ENCODE measurements at places on chromosomes 6 and 20.

- DNase-seq = no peak
These were observed 24.4 kb downstream of the TBC1D20 start for GRCh38 chr20:437787-438486.

DNA sequence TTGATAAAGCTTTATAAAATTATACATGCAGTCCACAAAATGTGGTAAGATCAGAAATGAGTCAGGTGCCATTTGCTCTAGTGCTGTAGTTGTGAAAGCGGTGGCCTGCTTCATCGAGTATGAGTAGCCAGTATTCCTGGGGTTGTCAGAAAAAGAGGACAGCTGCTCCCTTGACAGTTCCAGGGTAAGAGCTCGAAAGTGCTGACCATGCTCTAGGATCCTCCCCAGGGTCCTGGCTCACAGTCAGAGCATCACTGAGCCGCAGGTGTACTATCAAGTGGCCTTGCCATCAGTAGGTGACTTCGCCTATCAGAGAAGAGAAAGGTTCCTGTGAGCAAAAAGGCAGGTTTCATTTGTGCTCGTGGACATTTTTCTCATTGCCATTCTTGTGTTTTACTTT lies 3.6 kb downstream of the BTBD3 start:
- DNase-seq = no peak

GRCh38 chr20:49868538-49868937 lies 46.8 kb downstream of the SPATA2 start:
- no peak for DNase-seq

DNA sequence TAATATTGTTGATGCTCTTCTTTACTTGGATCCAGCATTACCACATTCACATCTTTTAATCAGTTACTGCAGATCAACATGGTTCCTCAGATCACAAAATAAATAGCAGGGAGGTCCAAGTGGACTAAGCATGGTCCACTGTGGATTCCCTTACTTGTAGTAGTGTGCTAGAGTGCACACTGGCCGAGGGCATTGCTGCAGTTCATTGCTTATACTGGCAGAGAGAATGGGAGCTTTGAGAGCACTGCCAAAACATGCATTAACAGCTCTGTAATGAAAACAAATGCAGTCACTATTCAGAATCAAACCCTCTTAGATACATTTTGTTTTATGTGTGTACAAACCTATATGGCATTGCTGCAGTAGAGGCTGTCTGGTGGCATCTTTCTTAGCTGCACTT lies 471.5 kb downstream of the CD109 start:
- no peak for DNase-seq

GRCh38 chr6:32862725-32863124 lies 8.7 kb downstream of the PSMB9 start:
- no peak for DNase-seq

GRCh38 chr6:113635222-113635986 lies 221.7 kb upstream of the MARCKS start:
- DNase-seq = no peak

DNA sequence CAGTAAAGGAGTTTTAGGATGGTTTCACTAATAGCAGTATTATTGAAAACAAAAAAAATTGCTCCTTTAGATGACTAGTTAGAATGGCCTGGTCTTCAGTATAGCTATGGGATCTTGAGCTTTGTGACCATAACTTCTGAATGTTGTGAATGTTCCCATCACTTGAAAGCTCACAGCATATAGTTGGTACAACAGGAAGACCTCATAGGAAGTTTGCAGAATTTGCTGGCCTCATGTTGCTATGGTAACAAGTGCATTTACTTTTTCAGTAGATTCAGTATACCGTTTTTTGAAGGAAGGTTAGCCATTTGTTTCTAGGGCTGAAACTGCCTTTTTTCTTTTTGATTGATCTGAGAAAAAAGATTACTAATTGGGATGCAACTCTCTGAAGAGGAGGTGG lies 8.3 kb downstream of the PHF3 start:
- DNase-seq = no peak
